ENCODE measurements at places on chromosomes 1 and 21. TPM values are rescaled to one million over a fixed set of nuclear protein-coding genes. Genes with fewer than 3 reads are reported as not detected.

DNA sequence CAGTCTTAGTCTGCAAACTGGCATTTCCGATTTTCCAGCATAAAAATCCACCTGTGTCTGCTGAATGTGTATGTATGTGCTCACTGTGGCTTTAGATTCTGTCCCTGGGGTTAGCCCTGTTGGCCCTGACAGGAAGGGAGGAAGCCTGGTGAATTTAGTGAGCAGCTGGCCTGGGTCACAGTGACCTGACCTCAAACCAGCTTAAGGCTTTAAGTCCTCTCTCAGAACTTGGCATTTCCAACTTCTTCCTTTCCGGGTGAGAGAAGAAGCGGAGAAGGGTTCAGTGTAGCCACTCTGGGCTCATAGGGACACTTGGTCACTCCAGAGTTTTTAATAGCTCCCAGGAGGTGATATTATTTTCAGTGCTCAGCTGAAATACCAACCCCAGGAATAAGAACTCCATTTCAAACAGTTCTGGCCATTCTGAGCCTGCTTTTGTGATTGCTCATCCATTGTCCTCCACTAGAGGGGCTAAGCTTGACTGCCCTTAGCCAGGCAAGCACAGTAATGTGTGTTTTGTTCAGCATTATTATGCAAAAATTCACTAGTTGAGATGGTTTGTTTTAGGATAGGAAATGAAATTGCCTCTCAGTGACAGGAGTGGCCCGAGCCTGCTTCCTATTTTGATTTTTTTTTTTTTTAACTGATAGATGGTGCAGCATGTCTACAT is 2.5 kb upstream of the OLFML3 start:
- H3K36me3 ChIP-seq = peaks cover 42% of the 10 kb centered on the region
- peaks cover 10% of the 10 kb centered on the region for H3K4me1 ChIP-seq
- H3K4me3 ChIP-seq = no peak overlapping the region
- DNase-seq = no peak
- no peak overlapping the region for H3K27ac ChIP-seq

DNA sequence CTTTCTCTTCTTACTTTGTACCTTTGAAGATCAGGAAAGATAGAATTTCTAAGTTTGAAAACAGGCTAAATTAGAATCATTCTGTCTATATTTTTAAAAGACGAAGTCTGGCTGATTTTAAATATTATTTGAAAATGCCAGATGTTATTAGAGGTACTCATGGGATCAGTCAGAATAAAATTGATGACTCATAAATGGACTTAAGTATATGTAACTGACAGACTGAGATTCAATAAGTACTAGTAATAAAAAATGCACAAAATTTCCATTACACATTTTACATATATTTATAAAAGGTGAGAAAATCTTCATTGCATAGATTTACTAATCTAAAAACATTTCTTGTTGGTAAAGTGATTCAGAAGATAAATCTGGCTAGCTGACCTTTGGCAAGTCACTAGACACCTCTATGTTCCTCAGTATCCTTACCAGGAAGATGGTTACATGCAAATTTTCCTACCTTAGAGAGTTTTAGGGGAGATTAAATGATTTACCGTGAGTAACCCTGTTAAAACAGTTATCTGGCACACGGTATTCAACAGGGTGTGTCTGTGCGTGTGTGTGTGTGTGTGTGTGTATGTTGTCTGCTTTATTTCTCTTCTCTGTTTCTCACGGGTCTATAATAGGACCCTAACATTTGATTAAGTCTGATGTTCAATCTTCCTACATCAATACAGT is 189.0 kb downstream of the RUNX1 start:
- no peak overlapping the region for H3K27ac ChIP-seq
- no peak overlapping the region for H3K4me3 ChIP-seq
- H3K4me1 ChIP-seq = peaks cover 60% of the 10 kb centered on the region
- peaks cover 78% of the 10 kb centered on the region for H3K36me3 ChIP-seq
- no peaks in the 10 kb centered on the region for H3K27me3 ChIP-seq

- no peak overlapping the region for H3K4me3 ChIP-seq
- peaks cover 3% of the 10 kb centered on the region for H3K4me1 ChIP-seq
- no peaks in the 10 kb centered on the region for H3K27me3 ChIP-seq
- no peak for DNase-seq
- H3K36me3 ChIP-seq = peaks cover 28% of the 10 kb centered on the region
Observed at GRCh38 chr21:43734928-43735229, 15.9 kb downstream of the PDXK start.

- no peak for DNase-seq
- peaks cover 55% of the 10 kb centered on the region for H3K27me3 ChIP-seq
- H3K27ac ChIP-seq = no peak overlapping the region
- no peaks in the 10 kb centered on the region for H3K4me1 ChIP-seq
- H3K4me3 ChIP-seq = no peak overlapping the region
Observed at GRCh38 chr1:30645807-30646206, 77.6 kb downstream of the MATN1 start.

NBPF12 gene
- total RNA-seq = 25.7 TPM

OPRD1 gene
- total RNA-seq = not detected

IFNAR1 gene
- total RNA-seq = 34.5 TPM

CD1B gene
- not detected for total RNA-seq
